ELR (cell line): ENCODE measurements at places on chromosomes 11 and 22.

- DNase-seq = no peak
Measured at GRCh38 chr11:11407065-11407762, 54.2 kb upstream of the CSNK2A3 start.

DNA sequence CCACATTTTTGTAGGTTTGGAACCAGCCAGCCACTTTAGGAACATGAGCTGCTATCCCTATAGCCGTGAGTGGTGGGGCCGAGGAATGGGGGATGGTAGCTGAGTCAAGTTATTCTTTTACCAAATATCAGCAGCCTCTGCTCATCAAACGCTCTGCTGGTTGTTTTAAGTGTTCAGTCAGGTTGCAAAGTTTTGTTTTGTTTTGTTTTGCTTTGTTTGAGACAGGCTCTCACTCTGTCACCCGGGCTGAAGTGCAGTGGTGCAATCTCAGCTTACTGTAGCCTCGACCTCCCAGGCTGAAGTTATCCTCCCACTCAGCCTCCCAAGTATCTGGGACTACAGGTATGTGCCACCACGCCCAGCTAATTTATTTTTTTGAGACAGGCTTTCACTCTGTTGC lies 14.4 kb downstream of the CABIN1 start:
- no peak for DNase-seq

DNA sequence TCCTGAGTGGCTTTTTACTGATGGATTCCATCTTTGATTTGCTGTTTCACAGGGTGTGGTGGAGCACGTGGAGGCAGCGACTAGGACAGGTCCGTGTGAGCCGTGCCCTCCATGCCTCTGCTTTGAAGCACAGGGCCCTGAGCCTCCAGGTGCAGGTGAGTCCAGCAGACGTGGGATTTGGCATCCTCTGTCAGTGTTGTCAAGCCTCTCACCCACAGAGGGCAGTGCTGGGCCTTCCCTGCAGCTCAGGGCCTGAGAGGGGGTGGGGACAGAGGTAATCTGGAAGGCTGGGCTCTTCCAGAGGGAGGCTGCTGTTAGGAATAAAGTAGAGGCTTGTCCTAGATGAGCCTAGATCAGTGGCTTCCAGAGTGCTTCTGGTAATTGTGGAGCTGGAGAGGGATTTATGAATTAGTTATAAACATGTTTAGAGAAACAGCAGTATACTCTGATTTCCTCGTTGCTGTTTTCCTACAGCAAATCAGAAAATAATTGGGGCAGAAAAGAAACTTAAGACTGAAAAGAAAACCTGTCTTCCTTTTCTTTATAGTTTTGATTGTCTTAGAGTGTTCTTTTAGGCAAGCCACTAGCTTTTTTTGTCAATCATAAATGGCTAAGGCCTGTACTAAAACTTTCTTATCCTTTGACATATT lies 65.0 kb downstream of the SFI1 start:
- DNase-seq = peak; percentile 82

- DNase-seq = no peak
Measured at GRCh38 chr11:93529707-93530467, 13.3 kb downstream of the SMCO4 start.

DNA sequence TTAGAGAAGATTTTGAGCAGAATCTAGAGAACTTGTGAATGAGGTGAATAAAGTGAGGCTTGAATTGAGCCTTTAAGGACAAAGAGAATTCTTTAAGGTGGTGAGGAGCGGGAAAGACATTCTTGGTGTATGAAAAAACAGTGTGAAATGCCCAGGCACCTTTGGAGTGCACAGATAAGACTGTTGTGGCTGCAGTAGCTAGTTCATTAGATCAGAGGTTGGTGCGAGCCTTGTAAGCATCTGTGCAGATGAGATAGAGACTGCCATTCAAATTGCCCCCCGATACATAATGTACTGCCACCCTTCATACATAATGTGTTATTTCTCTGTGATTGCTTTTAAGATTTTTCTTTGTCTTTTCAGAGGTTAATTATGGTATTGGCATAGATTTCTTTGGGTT lies 31.3 kb downstream of the ATXN10 start:
- DNase-seq = no peak

DNA sequence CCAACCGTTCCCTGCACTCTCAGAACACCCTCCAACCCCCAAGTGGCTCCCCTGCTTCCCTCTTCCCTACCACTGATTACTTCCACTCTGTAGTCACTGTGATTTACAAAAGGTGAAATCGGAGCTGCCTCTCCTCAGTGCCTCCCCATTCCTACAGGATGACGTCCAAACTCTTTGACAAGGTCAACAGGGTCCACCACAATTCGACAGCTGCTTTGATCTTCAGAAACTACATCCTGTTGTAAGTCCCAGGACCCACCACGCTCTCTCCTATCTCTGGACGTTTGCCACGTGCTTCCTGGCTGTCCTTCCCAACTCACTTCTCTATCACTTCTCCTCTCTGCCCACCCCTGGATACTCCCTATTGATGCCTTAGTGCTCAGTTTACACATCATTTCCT lies 85.0 kb upstream of the EIF3D start:
- DNase-seq = no peak

- no peak for DNase-seq
Measured at GRCh38 chr11:34235591-34236071, 122.2 kb downstream of the ABTB2 start.

DNA sequence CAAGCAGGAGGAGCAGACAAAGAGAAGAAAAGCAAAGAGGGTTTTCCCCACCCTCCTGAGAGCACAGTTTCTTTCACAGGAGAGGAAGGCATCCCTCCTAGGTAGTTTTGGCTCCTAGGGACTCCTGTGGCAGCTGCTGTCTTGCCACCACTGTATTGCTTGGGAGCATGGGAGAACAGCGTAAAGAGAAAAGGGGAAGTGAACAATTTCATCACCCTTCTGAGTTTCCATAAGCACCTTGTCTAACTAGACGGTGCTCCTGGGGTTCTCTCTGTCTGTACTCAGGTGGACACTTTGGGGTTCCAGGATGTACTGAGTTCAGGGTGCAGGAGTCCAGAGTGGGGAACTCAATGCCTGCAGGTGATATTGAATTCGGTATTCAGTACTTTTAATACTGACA lies 1430.5 kb downstream of the TBC1D22A start:
- no peak for DNase-seq
